ENCODE measurements at places on chromosomes 5 and 9. TPM values are rescaled to one million over a fixed set of nuclear protein-coding genes. Genes with fewer than 3 reads are reported as not detected.

Gene OSMR
- 80.4 TPM for polyA plus RNA-seq

- no peak for DNase-seq
- H3K4me1 ChIP-seq = no peaks in the 10 kb centered on the region
- no peaks in the 10 kb centered on the region for H3K27me3 ChIP-seq
- no peaks in the 10 kb centered on the region for H3K36me3 ChIP-seq
Observed at GRCh38 chr5:35058374-35058788, 10.6 kb upstream of the AGXT2 start.

DNA sequence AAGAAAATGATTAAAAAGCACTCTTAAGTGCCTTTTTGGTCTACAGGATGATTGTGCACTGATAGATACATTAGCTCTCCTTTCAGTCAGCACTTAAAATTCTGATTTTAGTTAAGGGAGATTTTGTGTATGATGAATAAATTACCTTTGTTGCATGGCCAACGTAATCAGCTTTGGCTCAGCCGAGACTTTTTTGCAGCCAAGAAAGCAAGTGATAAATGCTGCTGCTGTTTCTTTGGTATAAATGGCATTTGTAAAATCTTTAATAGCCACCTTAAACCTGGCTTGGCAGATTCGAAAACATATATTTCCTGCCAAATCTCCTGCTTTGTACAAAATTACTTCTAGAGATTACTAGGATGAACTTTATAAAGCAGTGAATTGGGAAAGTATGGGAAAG lies 147.7 kb downstream of the DCP2 start:
- H3K27me3 ChIP-seq = no peaks in the 10 kb centered on the region
- peak; percentile 29 for DNase-seq
- H3K27ac ChIP-seq = no peak overlapping the region
- no peaks in the 10 kb centered on the region for H3K36me3 ChIP-seq
- peaks cover 3% of the 10 kb centered on the region for H3K4me1 ChIP-seq

DNA sequence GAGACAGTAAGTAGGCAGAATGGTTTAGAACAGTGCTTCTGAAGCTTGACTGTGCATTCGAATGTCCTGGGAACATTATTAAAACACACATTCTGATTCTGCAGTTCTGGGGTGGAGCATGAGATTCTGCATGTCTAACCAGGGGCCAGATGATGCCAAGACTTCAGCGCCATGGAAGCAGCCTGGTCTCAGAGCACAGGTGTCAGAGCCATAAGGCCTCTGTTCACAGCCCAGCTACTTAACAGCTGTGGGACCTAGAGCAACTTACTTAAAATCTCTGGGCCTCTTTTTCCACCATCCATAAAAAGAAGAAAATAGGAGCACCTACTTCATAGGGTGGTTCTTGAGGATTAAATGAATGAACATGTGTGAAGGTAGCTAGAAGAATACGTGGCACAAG lies 84.0 kb downstream of the GNAQ start:
- peaks cover 5% of the 10 kb centered on the region for H3K4me1 ChIP-seq
- no peak for DNase-seq
- no peak overlapping the region for H3K27ac ChIP-seq

All from fibroblast of lung (primary cell).